Activated naive CD4-positive, alpha-beta T cell (primary cell): ENCODE measurements at places on chromosomes 12 and 14.

GRCh38 chr12:121894633-121895032 is 6.0 kb downstream of the PSMD9 start:
- no peak for DNase-seq

- no peak for DNase-seq
These were observed at the start of gene PTPRR for GRCh38 chr12:70920251-70920851. PTPRR (minus strand) TSS chr12:70920738; CDS start chr12:70920390, 348 bp downstream.

DNA sequence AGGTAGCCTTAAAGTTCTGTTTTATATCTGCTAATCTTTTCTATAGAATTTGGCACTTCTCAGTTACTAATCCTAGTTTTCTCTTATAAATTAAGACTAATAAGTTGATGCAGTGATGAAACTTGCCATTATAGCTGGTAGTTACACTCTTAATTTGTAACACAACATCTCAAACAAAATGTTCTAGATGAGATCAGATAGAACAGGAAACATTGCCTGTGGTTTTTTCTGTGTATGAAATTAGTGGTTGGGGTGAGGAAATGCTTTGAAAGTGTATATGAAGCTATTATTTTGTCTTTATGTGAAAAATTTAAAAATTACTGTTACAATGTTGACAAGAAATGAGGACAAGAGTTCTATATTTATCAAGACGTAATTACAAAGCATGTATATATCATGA is 91.9 kb downstream of the PCNX1 start:
- DNase-seq, result no peak

DNA sequence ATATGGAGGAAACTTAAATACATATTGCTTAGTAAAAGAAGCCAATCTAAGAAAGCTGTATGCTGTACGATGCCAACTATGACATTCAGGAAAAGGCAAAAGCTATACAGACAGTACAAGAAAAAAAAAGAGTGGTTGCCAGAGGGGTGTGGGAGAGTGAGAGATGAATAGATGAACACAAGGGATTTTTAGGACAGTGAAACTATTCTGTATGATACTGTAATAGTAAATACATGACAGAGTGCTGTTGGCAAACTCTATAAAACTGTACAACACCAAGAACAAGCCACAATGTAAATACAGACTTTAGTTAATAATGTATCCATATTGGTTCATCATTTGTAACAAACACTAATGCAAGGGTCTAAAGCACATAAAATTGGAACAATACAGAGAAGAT is 10.9 kb upstream of the MIPOL1 start:
- DNase-seq, result no peak

- DNase-seq, result no peak
These were observed 5.8 kb upstream of the MRPL42 start for GRCh38 chr12:93461503-93461902.

DNA sequence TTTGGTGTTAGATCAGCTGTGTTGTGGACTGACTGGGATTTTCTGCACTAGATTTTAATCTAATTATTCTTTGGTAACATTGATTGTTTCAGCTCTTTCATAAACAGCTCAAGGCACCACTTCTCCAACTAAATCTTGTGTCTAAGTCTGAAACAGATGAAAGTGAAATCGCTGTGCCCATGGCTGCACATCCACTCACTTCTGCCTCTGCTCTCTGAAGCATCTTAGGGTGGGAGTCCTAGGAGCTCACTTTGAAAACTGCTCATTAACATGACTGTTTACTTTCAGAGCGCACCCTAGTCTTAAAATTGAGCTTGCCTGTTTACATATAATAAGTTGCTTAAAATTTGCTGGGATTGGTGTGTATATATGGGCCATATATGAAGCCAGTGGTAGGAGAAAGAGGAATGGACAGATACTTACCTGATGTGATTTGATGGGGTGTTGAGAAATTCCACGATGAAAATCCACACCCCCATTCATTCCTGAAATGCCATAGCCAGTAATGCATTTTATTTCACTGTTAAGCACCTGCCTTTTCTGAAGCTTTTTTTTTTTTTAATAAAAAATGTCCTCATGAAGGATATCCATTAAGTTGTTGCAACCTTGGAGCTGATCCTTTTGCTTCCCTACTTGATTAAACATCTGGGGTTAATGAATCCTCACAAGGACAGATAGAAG is 52.8 kb downstream of the PPFIBP1 start:
- DNase-seq, result no peak

GRCh38 chr12:127761880-127762279 is 505.1 kb upstream of the TMEM132C start:
- DNase-seq, result no peak

- DNase-seq, result peak; percentile 69
These were observed 747 bp downstream of the IRF2BPL start for GRCh38 chr14:77027538-77028383.

- no peak for DNase-seq
These were observed 186.4 kb upstream of the PRMT8 start for GRCh38 chr12:3304436-3305165.

- DNase-seq, result no peak
These were observed 196.8 kb downstream of the PPM1H start for GRCh38 chr12:62738105-62738504.

GRCh38 chr14:34075042-34075744 is 124.3 kb upstream of the EGLN3 start:
- DNase-seq, result no peak

DNA sequence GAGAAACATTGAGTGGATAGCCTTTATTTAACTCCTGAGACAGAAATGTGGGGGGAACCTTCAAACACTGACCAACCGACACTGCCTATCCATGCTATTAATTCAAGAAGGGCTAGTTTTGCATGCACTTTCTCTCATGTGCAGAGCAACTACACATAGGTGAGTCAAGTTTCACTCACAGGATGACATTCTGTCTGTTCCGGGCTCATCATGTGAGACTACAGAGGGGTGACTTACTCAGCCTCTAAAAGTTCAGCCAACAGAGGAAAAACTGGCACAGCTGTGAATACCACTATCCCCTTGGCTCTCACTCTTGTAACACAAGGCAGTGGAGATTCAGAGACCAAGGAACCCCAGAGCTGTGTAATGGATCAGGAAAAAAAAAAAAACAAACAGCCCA is 13.3 kb downstream of the BEST3 start:
- DNase-seq, result no peak

GRCh38 chr12:6092784-6093722 is 31.4 kb downstream of the VWF start:
- no peak for DNase-seq

GRCh38 chr12:42524716-42525115 is 64.8 kb downstream of the PRICKLE1 start:
- no peak for DNase-seq

- no peak for DNase-seq
These were observed 49.4 kb upstream of the STK38L start for GRCh38 chr12:27194644-27195043.

DNA sequence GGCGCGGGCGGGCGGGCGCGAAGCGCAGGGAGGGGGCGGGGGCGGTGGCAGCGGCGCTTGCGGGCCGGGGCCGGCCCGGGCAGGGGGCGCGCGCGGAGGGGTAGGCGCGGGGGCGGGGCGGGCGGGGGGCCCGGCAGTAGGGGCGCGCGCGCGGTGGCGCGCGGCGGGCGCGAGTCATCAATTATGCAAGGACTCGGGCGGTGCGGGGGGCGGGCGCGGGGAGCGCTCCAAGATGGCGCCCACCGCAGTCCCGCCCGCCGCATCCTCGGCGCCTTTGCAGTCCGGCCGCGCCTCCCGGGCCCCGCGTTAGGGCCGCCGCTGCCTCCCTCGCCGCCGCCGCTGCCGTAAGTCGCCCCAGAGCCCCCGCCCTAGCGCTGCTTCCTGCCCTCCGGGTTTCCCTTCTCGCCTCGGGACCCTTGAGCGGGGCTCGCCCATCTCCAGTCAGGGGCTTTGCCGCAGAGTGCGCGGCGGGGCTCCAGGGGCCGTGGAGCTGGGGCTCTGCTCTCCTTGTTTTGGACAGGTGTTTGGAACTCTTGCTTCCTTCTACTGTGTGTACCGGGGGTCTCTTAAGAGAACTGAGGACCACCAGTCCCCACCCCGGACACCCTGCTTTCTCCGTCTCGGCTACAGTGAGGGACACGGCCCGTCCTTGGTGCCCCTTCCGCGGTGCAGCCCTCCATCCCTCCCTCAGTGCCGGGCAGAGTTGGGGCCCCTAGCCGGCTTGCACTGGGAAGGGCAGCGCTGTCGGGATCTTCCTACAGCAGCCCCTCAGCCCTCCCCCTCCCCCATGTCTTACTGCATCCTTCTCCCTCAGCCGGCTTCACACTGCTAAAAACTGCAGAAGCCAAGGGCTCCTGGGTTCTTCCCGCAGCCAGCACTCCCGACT is at the start of gene SCN8A:
TSS of gene SCN8A (plus strand) at position 218 of the 886 bp plus-strand sequence. CDS start 71,585 bp downstream, outside the sequence.
- no peak for DNase-seq

- DNase-seq, result peak; percentile 43
These were observed 446 bp downstream of the PPP1R12A start for GRCh38 chr12:79934281-79935020.

GRCh38 chr12:114425031-114425626 is 19.2 kb upstream of the TBX5 start:
- DNase-seq, result no peak

- DNase-seq, result no peak
These were observed 139.0 kb upstream of the LHX5 start for GRCh38 chr12:113610698-113611097.

GRCh38 chr12:42673535-42673934 is 84.0 kb upstream of the PRICKLE1 start:
- no peak for DNase-seq

DNA sequence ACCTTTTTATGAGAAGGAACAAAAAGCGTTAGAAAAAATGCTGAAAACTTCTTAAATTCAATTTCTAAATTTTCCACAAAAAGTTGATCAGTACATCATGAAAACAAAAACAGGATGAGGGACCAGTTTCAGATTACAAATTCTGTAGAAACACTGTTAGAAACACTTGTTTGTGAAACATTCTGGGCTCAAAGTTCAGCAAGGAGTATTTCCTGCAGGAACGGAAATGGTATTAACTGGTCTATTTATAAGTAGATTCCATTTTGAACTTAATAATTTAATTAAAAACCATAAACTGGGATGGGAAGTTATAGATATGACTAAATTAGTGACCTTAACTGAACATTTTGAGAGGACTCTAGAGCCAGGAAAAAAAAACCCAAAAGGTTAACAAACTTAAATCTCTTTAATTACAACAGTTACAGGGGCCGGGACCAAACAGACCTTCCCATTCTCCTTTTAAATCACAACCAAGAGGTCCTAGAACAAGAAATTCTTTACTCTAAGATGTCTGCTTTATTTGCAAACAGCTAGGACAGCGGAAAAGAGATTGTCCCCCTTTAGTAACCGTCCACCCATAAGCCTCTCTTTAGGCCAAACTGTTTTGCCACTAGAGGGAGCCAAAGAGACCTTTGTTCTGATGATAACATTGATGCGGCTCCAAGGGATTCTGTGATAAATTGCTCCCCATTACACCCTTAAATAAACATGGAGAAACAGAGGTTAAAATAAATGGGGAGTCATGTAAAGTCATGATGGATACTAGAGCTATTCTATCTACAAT is 69.0 kb upstream of the RERGL start:
- DNase-seq, result no peak

GRCh38 chr12:76470028-76470939 is 89.3 kb downstream of the OSBPL8 start:
- DNase-seq, result no peak

DNA sequence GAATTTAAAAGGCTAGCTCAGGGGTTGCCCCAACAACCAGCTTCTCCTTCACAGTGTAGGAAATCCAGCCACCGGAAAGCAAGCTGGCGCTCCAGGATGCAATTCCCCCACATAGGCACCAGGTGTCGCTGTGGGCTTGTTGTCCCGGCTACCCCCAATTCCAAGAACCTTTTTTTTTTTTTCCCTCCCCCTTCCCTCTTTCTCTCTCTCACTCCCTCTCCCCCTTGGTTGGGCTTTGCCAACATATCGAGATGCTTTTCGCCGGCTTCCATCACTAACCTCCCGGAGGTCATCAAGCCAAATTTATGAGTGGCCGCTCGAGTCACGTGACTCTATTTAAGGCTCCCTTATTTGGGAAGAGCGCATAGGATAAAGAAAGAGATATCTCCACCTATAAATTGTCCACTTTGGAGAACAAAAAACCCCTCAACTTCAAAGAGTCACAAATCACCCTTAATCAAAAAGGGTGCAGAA is at the start of gene HOXC5:
TSS of gene HOXC5 (plus strand) at position 424 of the 474 bp plus-strand sequence. CDS start 73 bp downstream, outside the sequence.
- DNase-seq, result peak; percentile 25

DNA sequence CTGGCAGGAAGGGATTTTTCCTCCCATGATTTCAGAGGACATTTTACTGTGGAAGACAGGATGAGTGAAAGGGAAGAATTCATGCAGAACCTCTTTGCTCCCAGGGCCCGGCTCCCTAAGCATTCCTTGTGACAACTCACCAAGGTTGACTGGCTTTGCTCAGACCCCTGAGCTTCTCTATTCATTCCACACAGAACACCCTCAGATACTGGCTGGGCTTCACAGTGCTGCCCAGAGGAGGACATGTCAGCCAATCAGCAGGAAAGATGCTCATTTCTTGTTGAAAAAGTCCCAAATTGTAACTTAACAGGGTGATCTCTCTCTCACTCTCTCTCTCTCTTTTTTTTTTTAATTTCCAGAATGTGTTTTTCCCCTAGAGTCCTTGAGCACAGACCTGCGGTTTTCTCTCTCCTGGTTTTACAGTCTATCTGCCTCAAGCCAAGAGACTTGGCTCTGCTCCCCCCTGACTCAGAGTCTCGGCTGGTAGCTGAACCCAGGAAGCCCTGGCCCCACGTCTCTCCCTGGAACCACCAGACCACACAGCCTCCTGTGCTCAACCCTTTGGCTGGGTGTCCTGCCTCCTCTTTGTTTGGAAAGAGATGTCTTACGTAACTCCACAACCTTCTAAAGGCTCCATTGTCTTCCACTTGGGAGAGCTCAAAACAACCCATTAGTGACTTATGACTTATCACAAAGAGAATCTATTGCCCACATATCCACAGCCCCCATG is 43.9 kb downstream of the SSPN start:
- DNase-seq, result no peak

- DNase-seq, result no peak
These were observed 145.5 kb downstream of the AKAP6 start for GRCh38 chr14:32474478-32475195.

DNA sequence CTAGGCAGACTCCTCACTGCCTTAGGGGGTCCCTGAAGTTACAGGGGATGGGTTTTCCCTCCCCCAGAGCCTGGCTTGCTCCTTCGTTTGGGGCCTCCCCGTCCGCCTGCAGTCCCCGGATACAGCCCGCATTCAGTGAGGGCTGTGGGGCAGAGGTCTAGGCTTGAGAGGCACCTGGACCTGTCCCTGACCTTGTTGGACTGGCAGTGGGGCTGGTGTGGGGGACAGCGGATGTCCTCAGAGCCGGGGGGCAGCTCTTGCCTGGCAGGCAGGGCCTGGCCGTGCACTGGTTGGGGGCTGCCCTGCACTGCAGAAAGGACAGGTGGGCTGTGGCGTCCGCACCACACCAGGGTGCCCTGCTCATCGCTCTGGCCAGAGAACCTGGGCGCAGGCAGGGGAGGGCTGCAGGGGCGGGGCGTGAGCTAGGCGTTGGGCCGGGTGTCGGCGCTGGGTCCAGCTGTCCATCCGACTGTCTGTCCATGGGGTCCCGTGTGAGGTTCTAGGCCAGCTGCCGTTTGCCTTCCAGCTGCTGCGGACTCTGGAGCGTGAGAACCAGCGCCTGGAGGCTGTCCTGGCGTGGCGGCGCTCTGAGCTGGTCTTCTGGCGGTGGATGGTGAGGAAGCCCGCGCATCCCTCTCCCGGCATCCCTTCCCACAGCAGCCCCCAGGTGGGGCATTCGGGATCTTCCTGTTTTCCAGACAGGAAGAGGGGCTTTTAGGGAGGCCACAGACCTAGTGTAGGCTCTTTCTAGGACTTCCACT is 6.0 kb downstream of the TEDC1 start:
- DNase-seq, result no peak

GRCh38 chr12:102462795-102463465 is 17.4 kb downstream of the IGF1 start:
- DNase-seq, result no peak
